HCT116 (cell line): ENCODE measurements at places on chromosomes 13 and 19. TPM values are rescaled to one million over a fixed set of nuclear protein-coding genes. Genes with fewer than 3 reads are reported as not detected.

MTRF1 gene
- total RNA-seq, result 11.4 TPM

GNA15 gene
- 1.5 TPM for total RNA-seq

LGALS4 gene
- total RNA-seq, result 0.86 TPM

ARHGAP45 gene
- 30.4 TPM for total RNA-seq

KCNN4 gene
- total RNA-seq, result 72.9 TPM

ADGRE3 gene
- total RNA-seq, result not detected

KLK3 gene
- total RNA-seq, result not detected
